GM23338 (cell line): ENCODE measurements at places on chromosomes 7 and 10. TPM values are rescaled to one million over a fixed set of nuclear protein-coding genes. Genes with fewer than 3 reads are reported as not detected.

DNA sequence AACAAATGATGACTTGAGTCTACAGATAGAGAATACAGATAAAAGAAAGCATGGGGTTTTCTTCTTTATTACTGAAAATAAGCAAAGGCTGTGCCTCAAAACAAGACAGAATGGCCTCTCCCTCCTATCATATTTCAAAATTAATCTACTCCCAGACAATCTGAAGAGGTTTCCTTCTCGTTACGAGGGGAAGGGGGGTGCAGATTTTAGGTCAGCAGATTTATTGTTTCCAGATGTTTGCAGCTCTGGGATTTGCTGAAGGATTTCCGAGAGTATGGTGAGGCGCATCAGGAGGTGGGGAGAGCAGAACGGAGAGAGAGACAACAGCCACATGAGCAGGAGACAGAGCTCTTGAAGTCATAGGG, 89.8 kb downstream of the KIAA1549 start:
- no peaks in the 10 kb centered on the region for H3K27me3 ChIP-seq
- H3K36me3 ChIP-seq, result peaks cover 3% of the 10 kb centered on the region; the same call in 1 of the 2 replicates
- no peaks in the 10 kb centered on the region for H3K4me1 ChIP-seq
- H3K4me3 ChIP-seq, result no peak overlapping the region

DNA sequence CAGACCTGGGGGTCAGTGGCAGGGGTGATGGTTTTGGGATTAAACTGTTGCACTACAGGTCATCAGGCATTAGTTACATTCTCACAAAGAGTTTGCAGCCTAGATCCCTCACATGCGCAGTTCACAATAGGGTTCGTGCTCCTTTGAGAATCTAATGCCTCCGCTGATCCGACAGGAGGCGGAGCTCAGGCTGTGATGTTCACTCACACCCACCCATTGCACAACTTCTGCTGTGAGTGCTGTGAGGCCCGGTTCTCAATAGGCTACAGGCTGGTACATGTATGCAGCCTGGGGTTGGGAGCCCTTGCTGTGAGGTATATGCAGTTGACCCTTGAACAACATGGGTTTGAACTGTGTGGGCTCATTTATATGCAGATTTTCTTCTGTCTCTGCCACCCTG, 416.4 kb downstream of the GFRA1 start:
- H3K4me1 ChIP-seq, result no peaks in the 10 kb centered on the region
- no peaks in the 10 kb centered on the region for H3K27me3 ChIP-seq
- no peak overlapping the region for H3K4me3 ChIP-seq
- peak; percentile 29 for DNase-seq
- 0 out of 2 replicates have a peak, but pooled peaks cover 3% of the 10 kb centered on the region for H3K36me3 ChIP-seq

GRCh38 chr10:112960151-112960681, 10.2 kb downstream of the TCF7L2 start:
- peak overlapping the region; percentile 98 for H3K27ac ChIP-seq
- peaks cover 4% of the 10 kb centered on the region; the same call in 1 of the 2 replicates for H3K36me3 ChIP-seq
- H3K4me1 ChIP-seq, result peaks cover 82% of the 10 kb centered on the region

STEAP1B gene
- 4.5 and 4.9 TPM in 2 replicates for polyA plus RNA-seq

KCP gene
- polyA plus RNA-seq, result 0.99 and 1.1 TPM in 2 replicates

MGAM2 gene
- not detected in 2 replicates for polyA plus RNA-seq

GPR141 gene
- not detected in 2 replicates for polyA plus RNA-seq

GRCh38 chr7:71925663-71926062, 486.5 kb downstream of the CALN1 start:
- no peak overlapping the region for H3K27ac ChIP-seq
- DNase-seq, result peak; percentile 92
- H3K36me3 ChIP-seq, result no peaks in the 10 kb centered on the region
- no peak overlapping the region for H3K4me3 ChIP-seq
- no peaks in the 10 kb centered on the region for H3K27me3 ChIP-seq

GRCh38 chr10:30215623-30216022, 133.5 kb downstream of the MTPAP start:
- H3K4me3 ChIP-seq, result no peak overlapping the region
- H3K36me3 ChIP-seq, result no peaks in the 10 kb centered on the region
- H3K27ac ChIP-seq, result no peak overlapping the region
- peak; percentile 33 for DNase-seq
- no peaks in the 10 kb centered on the region for H3K27me3 ChIP-seq

PLEKHS1 gene
- not detected in 2 replicates for polyA plus RNA-seq

GRCh38 chr7:30282735-30283134, 1.7 kb upstream of the ZNRF2 start:
- peaks cover 16% of the 10 kb centered on the region for H3K4me1 ChIP-seq
- H3K36me3 ChIP-seq, result no peaks in the 10 kb centered on the region
- no peak overlapping the region for H3K4me3 ChIP-seq
- no peak for DNase-seq
- no peaks in the 10 kb centered on the region for H3K27me3 ChIP-seq
- no peak overlapping the region for H3K27ac ChIP-seq

- H3K4me1 ChIP-seq, result peaks cover 18% of the 10 kb centered on the region
- DNase-seq, result peak; percentile 18
- no peaks in the 10 kb centered on the region for H3K27me3 ChIP-seq
Measured at GRCh38 chr10:98367604-98368451, 47.2 kb downstream of the PYROXD2 start.

DNA sequence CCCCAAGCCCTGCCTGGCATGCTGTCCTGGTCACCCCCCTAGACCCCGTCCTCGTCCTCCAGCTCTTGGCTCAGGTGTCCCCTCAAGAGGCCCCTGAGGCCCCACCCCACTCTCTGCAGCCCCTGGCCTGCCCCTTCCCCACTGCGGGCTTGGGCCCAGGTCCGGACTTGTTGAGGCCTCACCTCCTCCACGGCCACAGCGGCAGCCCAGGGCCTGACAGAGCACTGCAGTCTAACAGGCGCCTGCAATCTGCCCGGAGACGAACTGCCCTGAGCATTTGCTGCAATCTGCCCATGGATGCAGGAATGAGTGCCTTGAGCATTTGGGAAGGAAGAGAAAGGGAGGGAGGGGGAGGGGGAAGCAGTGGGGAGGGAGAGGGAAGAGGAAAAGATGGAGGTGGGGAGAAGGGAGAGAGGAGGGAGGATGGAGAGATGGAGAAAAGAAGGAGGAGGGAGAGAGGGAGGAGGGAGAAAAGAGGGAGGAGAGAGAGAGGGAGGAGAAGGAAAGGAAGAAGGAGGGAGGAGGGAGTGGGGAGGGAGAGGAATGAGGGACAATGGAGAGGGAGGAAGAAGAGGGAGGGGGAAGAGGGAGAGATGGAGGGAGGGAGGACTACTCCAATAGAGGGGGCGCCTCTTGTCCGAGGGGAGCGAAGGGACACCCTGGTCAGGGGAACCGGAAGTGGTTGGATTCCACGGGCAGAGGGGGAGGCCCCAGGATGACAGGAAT, 73.9 kb downstream of the PDGFA start:
- no peak overlapping the region for H3K27ac ChIP-seq
- H3K36me3 ChIP-seq, result no peaks in the 10 kb centered on the region
- H3K27me3 ChIP-seq, result no peaks in the 10 kb centered on the region

GRCh38 chr10:24871011-24871935, 81.1 kb downstream of the PRTFDC1 start:
- peaks cover 7% of the 10 kb centered on the region; the same call in 1 of the 2 replicates for H3K4me1 ChIP-seq
- no peaks in the 10 kb centered on the region for H3K36me3 ChIP-seq
- no peak overlapping the region for H3K4me3 ChIP-seq
- H3K27me3 ChIP-seq, result no peaks in the 10 kb centered on the region
- no peak overlapping the region for H3K27ac ChIP-seq
- no peak for DNase-seq

DNA sequence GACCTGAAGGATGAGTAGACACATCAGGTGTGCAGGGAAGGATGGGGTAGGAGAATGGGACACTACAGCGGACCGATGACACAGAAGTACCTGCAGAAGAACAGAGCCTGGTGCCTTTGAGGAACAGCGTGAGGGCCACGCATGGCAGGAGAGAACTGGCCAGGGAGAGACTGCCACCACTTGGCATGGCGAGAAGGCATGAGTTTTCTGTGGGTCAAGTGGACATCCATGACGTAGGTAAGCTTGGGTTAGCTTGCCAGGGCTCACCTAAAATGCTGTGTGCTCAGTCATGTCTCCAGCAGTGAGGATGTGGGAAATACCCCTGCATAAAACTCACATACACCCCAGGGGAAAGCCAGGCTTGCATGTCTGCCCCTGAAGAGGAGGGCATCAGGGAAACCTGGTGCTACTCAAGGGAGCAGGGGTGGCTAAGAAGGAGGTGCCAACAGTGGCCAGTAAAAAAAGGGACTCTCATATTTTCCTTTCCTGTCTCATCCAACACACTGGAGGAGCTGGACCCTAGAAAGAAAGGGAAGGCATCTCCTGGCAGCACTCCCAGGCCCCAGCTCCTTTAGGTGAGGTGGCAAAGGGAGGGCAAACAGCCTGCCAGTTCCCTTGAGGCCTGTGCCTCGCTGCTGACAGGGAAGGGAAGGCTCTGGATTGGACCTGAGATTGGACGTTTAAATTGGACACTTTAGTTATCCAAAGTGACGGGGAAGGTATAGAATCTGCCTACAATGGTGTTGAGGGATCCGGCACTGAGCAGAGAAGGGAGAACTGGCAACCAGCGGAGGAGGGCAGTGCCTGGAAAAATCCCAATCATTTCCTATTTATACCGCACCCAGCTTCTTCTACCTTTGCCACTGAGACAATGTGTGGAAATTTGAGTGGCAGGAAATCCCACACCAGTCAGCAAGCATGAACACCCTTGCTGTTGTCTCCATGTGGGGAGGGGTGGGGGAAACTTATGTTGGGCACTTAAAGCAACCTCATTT, 255.7 kb downstream of the GLI3 start:
- H3K36me3 ChIP-seq, result peaks cover 3% of the 10 kb centered on the region; the same call in 1 of the 2 replicates
- no peak overlapping the region for H3K27ac ChIP-seq
- H3K27me3 ChIP-seq, result no peaks in the 10 kb centered on the region
- no peaks in the 10 kb centered on the region for H3K4me1 ChIP-seq

DNA sequence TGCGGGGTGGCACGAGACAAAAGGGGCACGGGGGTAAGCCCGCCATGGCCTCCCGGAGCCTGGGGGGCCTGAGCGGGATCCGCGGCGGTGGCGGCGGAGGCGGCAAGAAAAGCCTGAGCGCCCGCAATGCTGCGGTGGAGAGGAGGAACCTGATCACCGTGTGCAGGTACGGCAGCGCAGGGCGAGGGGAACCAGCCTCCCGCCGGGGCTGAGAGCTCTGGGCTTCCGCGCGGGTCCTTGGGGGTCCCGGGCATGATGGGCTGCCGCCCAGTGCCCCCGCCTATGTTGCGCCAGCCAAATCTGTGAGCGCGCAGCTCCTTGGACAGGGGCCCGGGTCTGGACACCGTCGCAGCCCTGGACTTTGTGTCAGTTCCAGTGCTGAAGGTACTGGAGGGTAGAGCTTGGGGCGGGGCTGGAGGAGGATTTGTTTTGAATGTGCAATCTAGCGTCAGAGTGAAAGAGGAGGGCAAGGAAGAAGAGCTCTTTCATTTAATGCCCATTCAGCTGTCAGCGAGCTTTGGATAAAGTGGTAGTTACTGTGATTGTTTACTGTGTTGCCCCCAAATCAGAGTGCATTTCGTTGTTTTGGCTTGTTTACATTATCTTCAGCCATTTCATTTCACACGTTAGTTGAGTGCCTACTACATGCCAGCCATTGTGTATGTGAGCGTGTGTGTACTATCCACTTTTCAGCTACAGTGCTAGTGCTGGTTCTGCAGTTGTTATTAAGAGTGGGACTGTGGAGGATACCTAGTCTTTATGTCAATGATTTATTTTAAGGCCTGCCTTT, 777 bp downstream of the RUNDC3B start:
- H3K27ac ChIP-seq, result no peak overlapping the region
- H3K27me3 ChIP-seq, result peaks cover 39% of the 10 kb centered on the region
- no peaks in the 10 kb centered on the region; the same call in 1 of the 2 replicates for H3K4me1 ChIP-seq

TMEM270 gene
- polyA plus RNA-seq, result not detected in 2 replicates

DNA sequence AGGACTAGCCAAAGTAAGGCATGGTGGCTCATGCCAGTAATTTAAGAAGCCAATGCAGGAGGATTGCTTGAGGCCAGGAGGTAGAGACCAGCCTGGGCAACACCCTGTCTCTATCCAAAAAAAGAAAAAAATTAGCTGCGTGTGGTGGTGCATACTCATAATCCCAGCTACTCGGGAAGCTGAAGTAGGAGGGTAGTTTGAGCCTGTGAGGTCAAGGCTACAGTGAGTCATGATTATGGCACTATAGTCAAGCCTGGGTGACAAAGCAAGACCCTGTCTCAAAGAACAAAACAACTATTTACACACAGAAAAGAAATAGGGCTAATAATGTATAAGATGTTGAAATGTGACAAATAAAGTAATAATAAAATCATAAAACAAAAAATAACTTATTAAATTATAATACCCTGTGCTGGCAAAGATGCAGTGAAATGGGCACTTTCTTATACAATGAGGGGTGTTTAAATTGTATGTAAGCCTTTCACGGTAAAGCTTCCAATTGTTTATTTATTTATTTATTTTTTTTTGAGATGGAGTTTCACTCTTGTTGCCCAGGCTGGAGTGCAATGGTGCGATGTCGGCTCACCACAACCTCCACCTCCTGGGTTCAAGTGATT, 175.2 kb downstream of the TPST1 start:
- H3K4me1 ChIP-seq, result no peaks in the 10 kb centered on the region
- H3K4me3 ChIP-seq, result no peak overlapping the region
- no peak for DNase-seq
- no peak overlapping the region for H3K27ac ChIP-seq

BRAF gene
- 12.3 and 14.6 TPM in 2 replicates for polyA plus RNA-seq

DNA sequence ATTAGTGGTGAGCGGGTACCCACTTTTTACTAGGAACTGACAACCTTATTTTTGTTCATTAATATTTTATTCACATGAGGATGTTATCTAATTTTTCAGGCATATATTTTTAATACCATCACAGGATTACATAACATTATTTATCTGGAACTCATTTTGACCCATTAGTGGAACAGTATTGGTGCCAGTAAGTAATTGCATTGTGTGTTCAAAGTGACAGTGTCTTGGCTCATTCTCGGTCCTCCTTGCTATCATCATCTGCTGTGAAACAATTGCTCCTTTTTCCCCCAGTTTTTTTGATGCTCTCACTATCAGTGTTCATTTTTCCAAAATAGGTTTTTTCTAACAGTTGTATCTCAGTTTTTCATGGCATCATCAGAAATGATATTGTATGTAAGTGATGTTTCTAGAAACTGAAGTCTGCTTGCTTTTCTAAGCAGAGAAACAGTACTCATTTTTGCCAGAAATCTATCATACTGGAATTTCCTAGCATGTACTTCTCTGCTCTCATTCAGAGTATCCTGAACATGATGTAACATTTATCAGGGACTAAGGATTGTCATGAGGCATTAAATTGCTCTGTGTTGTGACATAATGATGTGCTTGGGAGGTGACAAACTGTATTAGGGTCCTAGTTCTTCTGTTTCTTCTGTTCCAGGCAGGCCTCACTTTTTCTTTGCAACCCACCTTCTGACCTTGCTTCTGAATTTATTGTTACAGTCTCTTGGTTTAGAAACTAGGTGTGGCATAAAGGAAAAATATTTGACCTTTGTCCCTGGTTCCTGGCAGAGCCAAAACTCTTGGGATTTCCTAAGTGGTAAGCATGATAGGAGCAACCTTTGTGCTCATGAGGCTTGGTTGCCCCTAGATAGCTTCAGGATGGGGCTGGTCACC, 4.2 kb downstream of the NUB1 start:
- peaks cover 3% of the 10 kb centered on the region; the same call in 1 of the 2 replicates for H3K4me1 ChIP-seq
- no peaks in the 10 kb centered on the region for H3K27me3 ChIP-seq
- H3K27ac ChIP-seq, result no peak overlapping the region
- H3K36me3 ChIP-seq, result peaks cover 4% of the 10 kb centered on the region
